ENCODE measurements at places on chromosomes 16 and 17. TPM values are rescaled to one million over a fixed set of nuclear protein-coding genes. Genes with fewer than 3 reads are reported as not detected.

GRCh38 chr17:73549841-73550430 is 94.3 kb downstream of the SDK2 start:
- no peak for DNase-seq
- H3K4me1 ChIP-seq = peaks cover 44% of the 10 kb centered on the region
- H3K36me3 ChIP-seq = peaks cover 2% of the 10 kb centered on the region
- H3K27me3 ChIP-seq = no peaks in the 10 kb centered on the region
- no peak overlapping the region for H3K27ac ChIP-seq

DNA sequence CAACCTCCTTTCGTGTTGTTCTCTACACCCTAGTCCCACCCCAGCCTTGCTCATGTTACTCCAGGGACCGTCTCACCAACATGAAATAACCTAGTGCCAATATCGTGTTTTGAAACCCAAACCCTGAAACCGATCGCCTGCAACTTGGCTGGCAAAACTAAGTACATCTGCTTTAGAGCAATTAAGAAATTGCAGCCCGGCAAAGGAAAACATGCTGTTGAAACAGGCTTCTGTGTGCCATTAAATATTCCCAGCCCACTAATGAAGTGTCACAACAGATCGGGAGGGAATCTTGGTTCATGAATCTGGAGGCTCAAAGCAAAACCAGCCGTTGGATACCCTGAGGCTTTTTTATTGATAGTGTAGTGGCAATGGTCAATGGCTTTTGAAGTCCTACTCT is 48.3 kb upstream of the GPR139 start:
- H3K36me3 ChIP-seq = no peaks in the 10 kb centered on the region
- H3K4me3 ChIP-seq = no peak overlapping the region
- no peaks in the 10 kb centered on the region for H3K27me3 ChIP-seq

GRCh38 chr17:14755002-14755401 is 454.1 kb downstream of the HS3ST3B1 start:
- no peaks in the 10 kb centered on the region for H3K36me3 ChIP-seq
- no peaks in the 10 kb centered on the region for H3K4me1 ChIP-seq
- no peak overlapping the region for H3K27ac ChIP-seq
- no peak overlapping the region for H3K4me3 ChIP-seq

GRCh38 chr17:49850218-49850610 is 2.3 kb upstream of the TAC4 start:
- peak overlapping the region; percentile 85 for H3K4me3 ChIP-seq
- no peak overlapping the region for H3K27ac ChIP-seq
- no peaks in the 10 kb centered on the region for H3K36me3 ChIP-seq
- peaks cover 12% of the 10 kb centered on the region for H3K4me1 ChIP-seq
- peaks cover 12% of the 10 kb centered on the region for H3K27me3 ChIP-seq
- no peak for DNase-seq

DNA sequence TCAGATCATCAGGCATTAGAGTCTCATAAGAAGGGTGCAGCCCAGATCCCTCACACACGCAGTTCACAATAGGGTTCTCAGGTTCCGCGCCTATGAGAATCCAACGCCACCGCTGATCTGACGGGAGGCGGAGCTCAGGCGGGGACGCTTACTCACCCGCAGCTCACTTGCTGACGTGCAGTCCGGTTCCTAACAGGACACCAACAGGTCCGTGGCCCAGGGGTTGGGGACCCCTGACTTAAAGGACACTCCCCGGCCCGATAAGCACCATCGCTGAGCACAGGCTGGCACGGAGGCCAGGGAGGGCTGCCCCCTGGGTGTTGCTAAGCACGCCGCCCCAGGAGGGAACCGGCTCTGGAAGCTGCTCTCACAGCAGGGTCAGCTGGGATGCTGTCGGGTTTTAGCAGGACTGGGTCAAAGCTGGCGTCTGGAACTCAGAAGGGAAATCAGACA is 30.1 kb upstream of the BAHCC1 start:
- peaks cover 46% of the 10 kb centered on the region for H3K27me3 ChIP-seq
- H3K36me3 ChIP-seq = no peaks in the 10 kb centered on the region
- H3K4me3 ChIP-seq = peak overlapping the region; percentile 51

DNA sequence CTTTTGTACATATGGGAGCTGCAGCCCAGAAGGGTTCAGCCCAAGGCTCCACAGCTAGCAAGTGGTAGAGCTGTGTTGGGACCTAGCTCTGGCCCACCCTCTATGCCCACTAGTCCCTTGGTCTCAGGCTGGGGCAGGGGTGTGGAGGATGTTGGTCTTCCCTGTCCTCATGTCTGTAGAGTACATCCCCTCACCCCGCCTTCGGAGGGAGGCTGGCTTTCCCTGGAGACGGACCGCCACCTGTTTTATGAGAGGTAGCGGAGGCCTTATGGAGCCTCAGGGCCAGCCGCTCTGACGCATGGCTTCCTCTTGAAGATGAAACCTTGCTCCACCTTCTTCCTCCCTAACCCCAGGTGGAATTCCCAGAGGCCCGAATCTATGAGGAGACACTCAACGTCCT is 8.4 kb downstream of the TNFAIP1 start:
- H3K27me3 ChIP-seq = no peaks in the 10 kb centered on the region
- no peak for DNase-seq
- H3K36me3 ChIP-seq = peaks cover 86% of the 10 kb centered on the region
- peaks cover 2% of the 10 kb centered on the region for H3K4me1 ChIP-seq
- H3K4me3 ChIP-seq = no peak overlapping the region
- no peak overlapping the region for H3K27ac ChIP-seq

- no peak overlapping the region for H3K4me3 ChIP-seq
Measured at GRCh38 chr16:2467528-2468232, 3.4 kb upstream of the NTN3 start.

- H3K27ac ChIP-seq = peak overlapping the region; percentile 97
- H3K4me1 ChIP-seq = peaks cover 96% of the 10 kb centered on the region
- peak overlapping the region; percentile 77 for H3K4me3 ChIP-seq
- peak; percentile 69 for DNase-seq
- H3K27me3 ChIP-seq = no peaks in the 10 kb centered on the region
Measured at GRCh38 chr16:81831722-81832126, 52.6 kb downstream of the PLCG2 start.

DNA sequence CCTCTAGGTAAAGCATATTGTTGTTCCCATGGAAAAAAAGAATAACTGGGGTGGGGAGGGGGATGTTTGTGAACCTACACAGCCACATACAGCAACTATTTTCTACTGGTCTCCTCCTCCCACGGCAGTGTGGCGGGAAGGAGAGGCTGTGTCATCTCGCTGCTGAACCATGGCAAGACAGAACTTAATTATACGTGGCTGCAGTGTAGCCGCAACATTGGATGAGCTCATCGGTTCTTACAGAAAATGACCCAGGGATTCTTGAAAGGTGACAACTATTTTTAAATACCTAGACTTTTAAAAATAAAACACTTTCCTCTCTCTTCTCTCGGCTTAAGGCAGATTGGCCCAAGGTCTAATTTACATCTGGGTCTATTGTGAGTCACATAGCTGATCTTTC is 19.8 kb upstream of the TEKT3 start:
- H3K27ac ChIP-seq = no peak overlapping the region
- no peaks in the 10 kb centered on the region for H3K36me3 ChIP-seq
- no peak for DNase-seq
- no peak overlapping the region for H3K4me3 ChIP-seq
- H3K27me3 ChIP-seq = no peaks in the 10 kb centered on the region
- H3K4me1 ChIP-seq = no peaks in the 10 kb centered on the region

- peaks cover 16% of the 10 kb centered on the region for H3K4me1 ChIP-seq
- H3K27me3 ChIP-seq = no peaks in the 10 kb centered on the region
- H3K36me3 ChIP-seq = no peaks in the 10 kb centered on the region
- no peak overlapping the region for H3K4me3 ChIP-seq
- no peak overlapping the region for H3K27ac ChIP-seq
- DNase-seq = no peak
Measured at GRCh38 chr17:67520916-67521774, 144.1 kb downstream of the PITPNC1 start.

Gene SBK1
- 0.58 TPM for total RNA-seq

GRCh38 chr17:66392783-66393437 is 90.5 kb downstream of the PRKCA start:
- H3K4me1 ChIP-seq = peaks cover 2% of the 10 kb centered on the region
- no peaks in the 10 kb centered on the region for H3K27me3 ChIP-seq
- no peaks in the 10 kb centered on the region for H3K36me3 ChIP-seq
- no peak overlapping the region for H3K27ac ChIP-seq
- DNase-seq = no peak
- H3K4me3 ChIP-seq = no peak overlapping the region

Gene SOCS1
- 76.2 TPM for total RNA-seq

- no peak for DNase-seq
- H3K36me3 ChIP-seq = peaks cover 86% of the 10 kb centered on the region
- no peaks in the 10 kb centered on the region for H3K27me3 ChIP-seq
- H3K27ac ChIP-seq = peak overlapping the region; percentile 8
- peaks cover 17% of the 10 kb centered on the region for H3K4me1 ChIP-seq
Measured at GRCh38 chr16:28171816-28172215, 39.9 kb downstream of the XPO6 start.

DNA sequence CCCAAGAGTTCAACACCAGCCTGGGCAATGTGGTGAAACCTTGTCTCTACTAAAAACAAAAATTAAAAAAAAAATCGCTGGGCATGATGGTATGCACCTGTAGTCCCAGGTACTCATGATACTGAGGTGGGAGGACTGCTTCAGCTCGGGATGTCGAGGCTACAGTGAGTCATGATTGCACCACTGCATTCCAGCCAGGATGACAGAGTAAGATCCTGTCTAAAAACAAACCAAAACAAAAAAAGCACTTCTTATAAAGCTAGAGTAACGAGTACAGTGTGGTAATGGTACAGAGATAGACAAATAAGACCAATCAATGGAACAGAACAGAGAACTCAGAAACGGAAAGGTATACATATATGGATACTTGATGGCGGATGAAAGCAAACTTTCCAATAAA is 4.4 kb downstream of the NSMCE1 start:
- no peak for DNase-seq
- peaks cover 21% of the 10 kb centered on the region for H3K36me3 ChIP-seq
- no peak overlapping the region for H3K4me3 ChIP-seq

- no peaks in the 10 kb centered on the region for H3K4me1 ChIP-seq
- no peak overlapping the region for H3K4me3 ChIP-seq
- no peak overlapping the region for H3K27ac ChIP-seq
- no peak for DNase-seq
Measured at GRCh38 chr17:40963838-40964237, 2.9 kb downstream of the KRT39 start.

Gene NKD1
- total RNA-seq = 1.5 TPM

DNA sequence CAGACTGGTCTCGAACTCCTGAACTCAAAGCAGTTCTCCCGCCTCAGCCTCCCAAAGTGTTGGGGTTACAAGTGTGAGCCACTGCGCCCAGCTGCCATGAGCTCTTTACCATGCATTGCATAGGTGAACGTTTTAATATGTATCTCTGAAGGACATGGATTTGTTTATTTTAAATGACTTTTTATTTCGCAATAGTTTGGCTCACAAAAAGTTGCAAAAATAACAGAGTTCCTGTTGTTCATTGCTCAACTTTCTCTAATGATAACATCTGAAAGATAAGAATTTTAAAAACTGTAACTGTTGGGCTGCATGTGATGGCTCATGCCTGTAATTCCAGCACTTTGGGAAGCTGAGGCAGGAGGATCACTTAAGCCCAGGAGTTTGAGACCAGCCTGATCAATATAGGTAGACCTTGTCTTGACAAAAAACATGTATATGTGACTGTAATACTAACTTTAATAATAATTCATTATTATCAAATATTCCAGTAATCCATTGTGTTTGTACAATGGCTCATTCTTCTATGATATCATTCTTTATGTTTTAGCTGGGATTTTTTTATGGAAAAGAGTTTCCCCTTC is 80.1 kb downstream of the ABCC1 start:
- DNase-seq = no peak
- H3K36me3 ChIP-seq = peaks cover 50% of the 10 kb centered on the region
- H3K4me1 ChIP-seq = peaks cover 31% of the 10 kb centered on the region
- H3K4me3 ChIP-seq = no peak overlapping the region

- no peak overlapping the region for H3K4me3 ChIP-seq
- H3K27me3 ChIP-seq = peaks cover 8% of the 10 kb centered on the region
- H3K36me3 ChIP-seq = no peaks in the 10 kb centered on the region
- H3K27ac ChIP-seq = no peak overlapping the region
- no peak for DNase-seq
Measured at GRCh38 chr16:17749706-17750105, 278.9 kb upstream of the XYLT1 start.

DNA sequence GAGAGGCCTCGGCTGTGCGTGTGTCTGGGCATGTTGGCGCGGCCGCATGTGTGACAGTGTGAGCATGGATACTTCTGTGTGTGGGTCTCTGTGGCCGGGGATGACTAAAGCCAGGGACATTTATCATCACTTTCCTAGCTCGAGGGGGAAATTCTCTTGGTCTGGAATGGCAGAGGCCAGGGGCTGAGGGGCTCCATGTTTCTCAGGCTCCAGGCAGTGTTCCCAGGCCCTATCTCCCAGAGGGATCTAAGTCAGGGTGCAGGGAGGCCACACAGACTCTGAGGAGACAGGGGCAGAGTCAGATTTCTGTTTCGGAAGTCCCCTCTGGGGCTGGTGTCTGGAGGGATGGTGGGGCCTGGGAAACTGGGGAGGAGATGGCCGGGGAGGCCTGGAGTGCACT is 23.7 kb upstream of the SPNS2 start:
- no peak overlapping the region for H3K4me3 ChIP-seq
- H3K4me1 ChIP-seq = no peaks in the 10 kb centered on the region
- no peak overlapping the region for H3K27ac ChIP-seq
- H3K27me3 ChIP-seq = peaks cover 7% of the 10 kb centered on the region
- no peak for DNase-seq

GRCh38 chr16:3934491-3935181 is 54.1 kb upstream of the CREBBP start:
- H3K36me3 ChIP-seq = no peaks in the 10 kb centered on the region
- peaks cover 4% of the 10 kb centered on the region for H3K27me3 ChIP-seq
- H3K4me1 ChIP-seq = peaks cover 3% of the 10 kb centered on the region
- no peak for DNase-seq
- no peak overlapping the region for H3K27ac ChIP-seq

Gene PLXDC1
- not detected for total RNA-seq

Gene RHBDL3
- total RNA-seq = 0.10 TPM

- H3K27me3 ChIP-seq = no peaks in the 10 kb centered on the region
- H3K27ac ChIP-seq = no peak overlapping the region
- no peak overlapping the region for H3K4me3 ChIP-seq
- H3K4me1 ChIP-seq = no peaks in the 10 kb centered on the region
- DNase-seq = no peak
- peaks cover 10% of the 10 kb centered on the region for H3K36me3 ChIP-seq
Measured at GRCh38 chr16:82138478-82139285, 31.3 kb downstream of the MPHOSPH6 start.

GRCh38 chr17:82367724-82368524 is 3.6 kb upstream of the UTS2R start:
- H3K4me3 ChIP-seq = no peak overlapping the region
- no peaks in the 10 kb centered on the region for H3K36me3 ChIP-seq
- peaks cover 18% of the 10 kb centered on the region for H3K4me1 ChIP-seq
- no peak overlapping the region for H3K27ac ChIP-seq
- H3K27me3 ChIP-seq = peaks cover 23% of the 10 kb centered on the region

DNA sequence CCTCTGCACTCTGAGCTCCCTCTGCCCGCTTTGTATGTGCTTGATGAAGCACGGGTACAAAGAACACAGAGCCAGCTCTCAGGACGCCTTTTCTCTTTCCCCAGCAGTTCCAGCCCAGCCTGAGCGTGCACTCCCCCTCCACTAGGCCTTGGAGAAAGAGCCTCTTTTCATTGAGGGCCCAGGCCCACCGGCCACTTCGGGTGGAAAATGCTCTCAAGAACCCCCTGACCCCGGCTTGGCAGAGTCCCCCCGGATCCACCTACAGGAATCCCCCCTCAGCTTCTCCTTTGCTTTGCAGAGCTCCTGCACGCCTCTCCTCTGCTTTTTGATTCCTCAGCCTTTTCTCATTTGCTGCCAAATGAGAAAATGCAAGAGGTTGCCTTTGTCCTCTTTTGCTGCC is 30.2 kb downstream of the MRC2 start:
- no peak overlapping the region for H3K4me3 ChIP-seq
- no peaks in the 10 kb centered on the region for H3K36me3 ChIP-seq
- peak overlapping the region; percentile 63 for H3K27ac ChIP-seq
- peaks cover 11% of the 10 kb centered on the region for H3K4me1 ChIP-seq
- no peaks in the 10 kb centered on the region for H3K27me3 ChIP-seq

All from activated B cell treated with CpG ODN at 0.5 μM for 24 hours (primary cell).